ENCODE measurements at places on chromosomes 5 and 9.

DNA sequence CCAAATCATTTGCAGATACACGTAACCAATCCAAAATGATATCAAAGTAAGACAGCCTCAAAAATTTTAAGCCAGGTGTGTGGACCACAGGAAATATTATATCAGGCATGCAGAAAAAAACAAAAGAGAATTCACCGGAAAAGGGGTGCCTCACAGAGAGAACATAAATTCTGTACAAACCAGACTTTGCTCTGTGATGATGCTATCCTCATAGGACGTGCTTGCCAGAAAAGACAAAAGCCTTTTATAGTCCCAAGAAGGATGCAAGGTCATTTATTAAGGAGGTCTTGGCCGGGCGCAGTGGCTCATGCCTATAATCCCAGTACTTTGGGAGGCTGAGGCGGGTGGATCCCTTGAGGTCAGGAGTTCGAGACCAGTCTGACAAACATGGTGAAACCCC lies 16.8 kb upstream of the ATP6V1G1 start:
- no peak for DNase-seq

DNA sequence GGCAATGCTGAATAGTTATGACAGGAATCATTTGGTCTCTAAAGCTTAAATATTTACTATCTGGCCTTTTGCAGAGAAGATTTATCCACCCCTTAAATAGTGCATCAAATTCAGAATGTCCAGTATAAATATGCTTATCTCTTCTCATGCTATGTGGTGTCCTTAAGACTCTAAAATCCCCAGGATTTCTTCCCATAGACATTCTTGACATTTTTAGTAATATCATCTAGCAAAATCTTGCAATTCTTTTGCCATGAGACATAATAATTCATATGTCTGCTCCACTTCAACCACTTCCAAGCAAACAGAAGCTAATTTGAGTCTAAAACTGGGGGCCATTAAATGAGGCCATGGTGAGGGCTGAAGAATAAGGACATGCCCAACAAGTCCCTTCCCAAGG lies 1923.4 kb upstream of the CDH9 start:
- DNase-seq: no peak

GRCh38 chr9:93236541-93237206 lies 52.7 kb downstream of the WNK2 start:
- no peak for DNase-seq

DNA sequence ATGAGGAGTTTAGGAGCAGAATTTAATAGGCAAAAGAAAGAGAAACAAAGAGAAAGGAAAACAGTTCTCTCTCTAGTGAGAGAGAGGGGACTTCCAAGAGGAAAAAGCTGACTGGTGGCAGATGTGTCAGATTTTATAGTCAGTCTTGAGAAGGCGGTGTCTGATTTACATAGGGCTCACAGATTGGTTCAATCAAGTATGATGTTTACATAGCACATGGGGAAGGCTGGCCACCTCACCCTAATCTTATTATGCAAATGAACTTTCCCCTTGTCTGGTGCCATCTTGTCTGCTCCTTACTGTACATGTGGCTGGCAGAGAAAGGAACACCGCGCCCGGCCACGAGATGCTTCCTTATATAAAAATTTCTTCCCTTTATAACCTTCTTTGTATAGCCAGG lies 24.7 kb downstream of the UNC13B start:
- DNase-seq: no peak

DNA sequence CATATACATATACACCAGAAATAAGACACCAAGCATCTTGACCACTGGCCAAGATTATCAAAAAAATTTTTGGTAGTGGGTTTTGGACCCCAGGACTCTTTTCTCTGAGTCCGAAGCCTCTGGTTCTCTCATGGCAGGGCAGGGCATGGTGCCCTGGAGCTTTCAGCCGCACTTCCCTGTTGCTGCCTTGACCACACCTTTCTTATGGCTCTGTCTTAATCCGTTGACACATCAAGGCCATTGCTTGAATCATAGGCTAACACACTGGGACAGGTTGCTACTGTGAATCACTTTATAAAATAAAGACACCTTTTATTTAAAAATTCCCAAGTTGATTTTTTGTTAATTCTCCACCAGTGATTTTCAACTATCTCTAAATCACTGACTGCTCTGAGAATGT lies 45.4 kb upstream of the CAST start:
- no peak for DNase-seq

DNA sequence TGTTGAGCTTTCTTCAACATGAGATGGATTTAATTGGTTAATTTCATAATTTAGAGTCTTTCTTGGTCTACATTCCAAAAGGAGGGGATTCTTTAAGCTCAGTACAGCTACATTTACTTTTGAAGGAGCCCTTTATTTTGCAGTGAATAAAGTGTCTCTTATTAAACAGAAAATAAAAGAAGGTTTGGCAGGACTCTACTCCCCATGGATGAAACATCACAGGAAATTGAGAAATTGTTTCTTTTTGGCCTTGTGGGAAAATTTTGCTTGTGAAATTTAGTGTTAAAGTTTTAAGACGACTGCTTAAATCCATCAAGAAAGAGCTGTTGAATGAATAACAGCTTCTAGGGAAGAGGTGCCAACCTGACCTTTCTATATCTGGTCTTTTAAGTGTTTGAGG lies 187.7 kb downstream of the NTRK2 start:
- no peak for DNase-seq

GRCh38 chr5:2899311-2899710 lies 147.8 kb upstream of the IRX2 start:
- DNase-seq: no peak

DNA sequence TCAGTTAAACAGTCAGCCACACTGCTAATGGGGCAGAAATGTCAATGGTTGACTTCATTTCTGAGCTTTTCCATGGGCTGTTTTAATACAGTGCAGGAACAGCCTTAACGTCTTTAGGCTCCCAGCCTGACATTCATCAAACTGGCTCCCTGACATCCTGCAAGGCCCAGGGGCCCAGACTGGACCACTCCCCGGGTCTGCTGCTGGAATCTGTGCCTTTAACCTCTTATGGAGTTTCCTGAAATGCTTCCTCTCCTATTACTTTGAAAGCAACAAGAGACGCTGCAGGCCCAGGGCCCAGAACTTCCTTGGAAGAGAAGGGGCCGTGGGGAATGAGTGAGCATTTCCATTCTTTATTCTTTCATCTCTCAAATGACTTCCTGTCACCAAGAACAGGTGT lies 216.8 kb upstream of the PANK3 start:
- DNase-seq: no peak

- DNase-seq: no peak
Observed at GRCh38 chr5:143947313-143947712, 135.4 kb downstream of the HMHB1 start.

GRCh38 chr5:7763621-7764072 lies 87.3 kb downstream of the CFAP90 start:
- DNase-seq: no peak

- DNase-seq: no peak
Observed at GRCh38 chr5:149853331-149853648, 91.3 kb downstream of the PDE6A start.

DNA sequence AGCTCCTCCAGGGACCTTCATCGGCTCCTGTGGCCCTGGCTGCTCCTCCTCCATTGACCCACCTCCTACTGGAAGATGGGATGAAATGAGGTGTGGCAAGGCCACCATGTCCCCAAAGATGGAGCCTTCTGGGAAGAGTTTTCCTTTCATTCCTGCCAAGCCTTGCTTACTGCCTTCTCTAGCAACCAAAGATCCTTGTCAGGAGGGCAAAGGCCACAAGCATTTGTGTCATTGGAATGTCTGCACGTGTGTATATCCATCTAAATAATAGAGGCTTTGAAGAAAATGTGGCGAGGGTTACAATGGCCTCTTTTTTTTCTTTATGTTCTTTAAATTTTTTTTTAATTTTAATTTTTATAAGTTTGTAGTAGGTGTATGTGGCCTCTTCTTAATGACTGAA lies 313.6 kb downstream of the ARHGEF28 start:
- no peak for DNase-seq

- DNase-seq: peak; percentile 10
Observed at GRCh38 chr5:112848116-112848811, 12.8 kb upstream of the SRP19 start.

- DNase-seq: no peak
Observed at GRCh38 chr9:99878651-99879050, 27.8 kb upstream of the STX17 start.

GRCh38 chr5:59840200-59840601 lies 53.3 kb downstream of the PDE4D start:
- no peak for DNase-seq

- DNase-seq: no peak
Observed at GRCh38 chr9:125125523-125125922, 17.8 kb downstream of the SCAI start.

GRCh38 chr5:75199946-75200345 lies 36.7 kb downstream of the ANKRD31 start:
- no peak for DNase-seq

DNA sequence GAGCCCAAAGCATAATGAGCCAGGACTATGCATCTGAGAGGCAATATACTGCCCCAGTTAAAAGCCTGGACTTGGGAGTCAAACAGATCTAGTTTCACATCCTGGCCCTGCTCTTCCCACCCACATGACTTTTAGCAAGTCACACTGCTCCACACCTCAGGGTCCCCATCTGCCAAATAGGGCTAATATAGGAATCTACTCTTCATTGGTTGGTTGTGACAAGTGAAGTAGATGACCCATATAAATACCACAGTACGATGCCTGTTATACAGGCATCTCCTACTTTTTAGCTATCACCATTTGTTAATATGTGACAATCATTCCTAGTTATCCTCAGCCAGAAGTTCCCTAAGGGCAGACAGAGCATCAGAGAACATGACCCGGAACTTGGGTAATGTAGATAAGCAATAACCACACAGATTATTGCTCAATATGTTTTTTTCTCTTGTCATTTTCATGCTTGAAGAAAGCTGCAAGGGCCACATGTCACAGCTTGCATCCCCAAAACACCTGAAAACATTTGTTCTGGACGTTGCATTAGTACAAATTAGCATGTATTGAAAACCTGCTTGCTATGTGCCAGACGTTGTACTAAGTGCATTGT lies 20.4 kb downstream of the ADAM19 start:
- DNase-seq: no peak

DNA sequence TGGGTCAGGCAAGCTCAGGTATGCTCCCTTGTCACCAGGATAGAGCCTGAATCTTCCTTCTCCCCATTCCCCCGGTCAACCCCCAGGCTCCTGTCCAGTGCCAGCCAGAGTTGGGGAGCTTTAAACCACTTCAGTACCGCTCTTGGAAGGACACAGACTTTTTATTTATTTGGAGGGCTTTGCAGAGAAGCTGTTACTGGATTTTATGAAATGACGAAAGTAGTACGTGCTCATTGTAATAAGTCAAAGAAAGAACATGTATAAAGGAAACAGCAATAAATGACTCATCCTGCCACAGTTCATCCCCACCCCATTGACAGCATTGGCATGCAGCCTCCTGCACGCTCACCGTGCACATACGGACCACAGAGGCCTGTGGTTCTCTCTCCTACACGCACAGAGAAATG lies 230.3 kb downstream of the AUH start:
- DNase-seq: peak; percentile 68

- DNase-seq: no peak
Observed at GRCh38 chr9:69755205-69755604, 4.6 kb downstream of the PTAR1 start.

- DNase-seq: no peak
Observed at GRCh38 chr5:169142264-169142970, 158.5 kb downstream of the SLIT3 start.

DNA sequence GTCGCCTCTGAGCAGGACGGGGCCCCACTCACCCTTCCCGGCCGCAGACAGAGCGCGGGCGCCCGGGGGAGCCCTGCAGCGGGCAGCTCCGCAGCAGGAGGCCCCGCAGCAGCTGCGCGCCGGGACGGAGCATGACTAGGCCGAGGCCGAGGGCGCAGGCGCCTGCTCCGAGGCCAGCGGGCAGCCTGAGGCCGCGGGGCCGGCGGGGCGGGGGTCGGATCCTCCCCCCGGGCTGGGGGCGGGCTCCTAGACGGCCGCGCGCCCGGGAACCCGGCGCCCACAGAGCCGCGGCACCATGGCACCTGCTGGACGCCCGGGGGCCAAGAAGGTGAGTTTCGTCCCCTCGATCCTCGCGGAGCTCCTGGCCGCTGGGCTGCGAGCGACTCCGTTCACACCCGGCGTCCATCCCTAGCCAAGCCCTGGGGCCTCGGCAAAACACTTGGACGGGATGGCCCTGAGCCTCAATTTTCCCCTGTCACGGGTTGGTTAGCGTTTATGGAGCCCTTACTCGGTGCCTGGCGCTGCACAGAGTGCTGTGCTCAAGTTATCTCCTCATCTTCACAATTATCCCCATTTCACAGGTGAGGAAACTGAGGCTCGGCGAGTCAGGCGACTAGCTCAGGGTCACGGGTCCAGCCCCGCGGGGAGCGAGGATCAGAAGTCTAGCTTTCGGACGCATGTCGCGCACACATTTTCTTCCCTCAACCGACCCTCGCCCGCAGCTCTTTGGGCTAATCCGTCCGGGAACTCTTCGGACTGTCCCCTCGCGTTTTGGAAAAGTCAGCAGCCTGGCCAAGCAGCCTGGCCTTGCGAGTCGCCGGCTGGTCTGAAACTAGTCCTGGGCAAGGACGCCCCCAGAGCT lies at the start of the genes BHMT2 and DMGDH:
Gene BHMT2, plus strand, starts transcription at position 280 of the 862 bp plus-strand sequence. Its CDS starts 16 bp downstream, at position 296.
Gene DMGDH, minus strand, starts transcription at position 187 of the 862 bp plus-strand sequence. Its CDS starts 54 bp downstream, at position 133.
- DNase-seq: no peak

GRCh38 chr5:177334781-177335700 lies 16.4 kb downstream of the LMAN2 start:
- no peak for DNase-seq

DNA sequence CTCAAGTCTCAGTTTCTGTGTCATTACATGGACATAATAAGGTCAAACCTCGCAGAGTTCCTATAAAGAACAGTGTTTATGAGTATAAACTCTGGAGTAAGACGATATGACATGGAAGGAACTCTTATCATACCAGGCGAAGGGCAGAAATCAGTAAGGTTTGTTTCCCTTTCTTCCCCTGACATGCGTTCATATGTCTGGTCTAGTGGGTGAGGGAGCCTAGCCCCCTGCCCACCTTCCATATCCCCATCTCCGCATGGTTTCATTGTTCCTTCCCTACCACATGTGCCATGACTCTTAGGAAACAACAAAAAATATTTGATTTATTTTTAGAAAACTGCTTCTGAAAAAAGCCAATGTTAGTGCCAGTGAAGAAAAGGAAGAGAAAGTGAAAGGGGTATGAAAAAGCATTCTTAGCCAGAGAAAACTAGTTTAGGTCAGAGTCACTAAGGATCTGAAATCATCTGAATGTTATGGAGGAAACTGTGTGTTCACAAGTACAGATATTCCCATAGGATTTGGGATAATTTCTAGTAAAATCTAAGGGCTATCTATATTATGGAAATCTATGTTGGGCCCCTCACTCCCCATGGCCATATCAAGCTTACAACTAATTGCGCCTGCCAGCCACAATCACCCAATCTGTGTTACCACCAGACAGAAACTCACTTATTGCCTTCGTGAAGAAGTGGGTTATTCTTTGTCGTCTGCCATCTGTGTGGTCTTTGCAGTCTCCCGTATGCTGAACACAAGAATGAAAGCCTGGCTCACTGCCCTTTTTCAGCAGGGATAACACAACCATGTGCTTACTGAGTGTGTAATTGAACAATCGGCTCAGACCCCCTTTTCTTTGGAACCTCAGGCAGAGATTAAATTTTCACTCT lies 19.9 kb upstream of the HMHB1 start:
- DNase-seq: no peak

- DNase-seq: no peak
Observed at GRCh38 chr5:171309276-171310211, 496 bp downstream of the TLX3 start.

- DNase-seq: peak; percentile 93
Observed at GRCh38 chr5:181223058-181223728, at the start of gene TRIM41. Gene TRIM41 (plus strand): TSS chr5:181223281. CDS start chr5:181224000, 719 bp downstream.

GRCh38 chr9:128145951-128146351 lies 3.3 kb upstream of the LCN2 start:
- DNase-seq: no peak

All from activated CD4-positive, alpha-beta T cell treated with anti-CD3 and anti-CD28 coated beads, Interleukin-2, amount 50 U/mL, for 24 hours (primary cell).